ENCODE measurements at places on chromosomes 12 and 14.

- DNase-seq: no peak
Observed at GRCh38 chr12:52007982-52008510, 1.3 kb downstream of the TAMALIN start.

DNA sequence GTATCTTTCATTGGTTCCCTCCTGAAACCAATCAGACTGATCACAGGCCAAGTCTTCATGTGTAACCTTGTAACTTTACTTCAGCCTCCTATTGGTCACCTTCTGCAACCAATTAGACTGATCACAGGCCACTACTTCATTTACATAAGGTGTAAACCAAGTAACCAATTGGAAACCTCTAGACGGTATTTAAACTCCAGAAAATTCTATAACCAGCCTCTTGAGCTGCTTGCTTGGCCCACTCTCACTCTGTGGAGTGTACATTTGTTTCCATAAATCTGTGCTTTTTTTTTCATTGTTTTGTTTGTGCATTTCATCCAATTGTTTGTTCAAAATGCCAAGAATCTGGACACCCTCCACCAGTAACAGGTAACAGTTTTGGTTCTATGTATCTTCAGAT is 47.5 kb downstream of the EIF2S3B start:
- DNase-seq: no peak

- DNase-seq: no peak
Observed at GRCh38 chr14:61504901-61505300, 183.5 kb downstream of the PRKCH start.

DNA sequence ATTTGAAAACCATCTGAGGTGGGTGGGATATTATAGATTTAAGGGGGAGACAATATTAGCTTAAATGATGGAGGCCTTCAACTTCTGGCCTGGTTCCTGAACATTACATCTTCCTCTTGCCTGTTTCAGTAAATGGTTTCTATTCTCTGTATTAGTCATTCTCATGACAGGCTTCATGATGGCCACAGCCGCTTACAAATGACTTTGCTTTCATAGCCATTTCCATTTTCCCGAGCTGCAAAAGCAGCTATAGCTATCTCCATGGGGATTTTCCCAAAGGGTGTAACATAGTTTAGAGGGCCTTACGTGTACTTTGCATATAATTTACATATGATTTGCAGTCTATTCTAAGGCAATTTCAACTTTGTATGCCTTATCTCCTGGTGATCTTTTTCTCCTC is 121.8 kb downstream of the NRXN3 start:
- DNase-seq: no peak

GRCh38 chr14:89773644-89774316 is 180.8 kb downstream of the EFCAB11 start:
- DNase-seq: no peak

DNA sequence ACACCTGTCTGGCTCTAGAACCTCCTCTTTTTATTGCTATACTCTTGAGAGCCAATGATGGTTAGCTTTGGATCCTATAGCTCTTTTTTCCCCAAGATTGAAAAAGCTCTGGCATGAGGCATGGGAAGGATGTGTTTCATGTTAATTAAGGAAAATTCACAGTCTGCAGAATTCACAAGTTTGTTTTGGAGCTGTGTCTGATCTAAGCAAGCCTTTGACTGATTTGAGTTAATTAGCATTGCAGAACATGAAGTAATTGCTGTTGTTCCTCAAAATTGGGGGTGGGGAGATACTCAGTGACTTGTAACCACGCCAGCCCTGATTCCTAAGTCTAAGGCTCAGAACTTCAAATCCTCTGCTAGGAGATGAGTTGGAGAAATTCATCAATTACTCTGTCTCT is 205.0 kb downstream of the SUDS3 start:
- no peak for DNase-seq

DNA sequence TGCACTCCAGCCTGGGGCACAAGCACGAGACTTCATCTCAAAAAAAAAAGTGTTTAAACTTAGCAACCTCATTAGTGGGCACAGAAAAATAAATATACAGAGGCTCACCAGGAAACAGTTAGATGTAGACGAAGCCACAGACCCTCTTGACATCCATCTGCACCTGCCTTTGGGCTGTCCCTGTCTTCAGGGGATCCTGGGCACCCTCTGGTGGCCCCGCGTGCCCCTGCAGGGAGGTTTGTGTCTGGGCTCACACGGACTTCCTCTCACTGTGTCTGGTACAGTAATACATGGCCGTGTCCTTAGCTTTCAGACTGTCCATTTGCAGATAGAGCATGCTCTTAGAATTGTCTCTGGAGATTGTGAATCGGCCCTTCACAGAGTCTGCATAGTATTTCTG is 916.5 kb downstream of the TMEM121 start:
- no peak for DNase-seq

DNA sequence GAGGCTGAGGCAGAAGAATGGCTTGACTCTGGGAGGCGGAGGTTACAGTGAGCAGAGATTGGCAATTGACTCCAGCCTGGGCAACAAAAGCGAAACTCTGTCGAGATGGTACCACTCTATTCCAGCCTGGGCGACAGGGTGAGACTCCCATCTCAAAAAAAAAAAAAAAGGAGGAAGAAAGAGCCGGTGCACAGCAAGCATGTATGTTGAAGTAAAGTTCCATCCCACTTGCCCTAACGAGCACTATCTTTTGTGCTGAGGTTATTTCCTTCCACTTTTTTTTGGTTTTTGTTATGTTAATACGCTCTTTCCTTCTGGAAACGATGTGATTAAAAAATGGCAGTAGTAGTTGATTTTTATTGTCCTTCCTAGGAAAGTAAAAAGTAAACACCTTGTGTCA is 19.5 kb upstream of the GOLGA5 start:
- no peak for DNase-seq

GRCh38 chr12:5546616-5547015 is 114.7 kb downstream of the NTF3 start:
- no peak for DNase-seq

DNA sequence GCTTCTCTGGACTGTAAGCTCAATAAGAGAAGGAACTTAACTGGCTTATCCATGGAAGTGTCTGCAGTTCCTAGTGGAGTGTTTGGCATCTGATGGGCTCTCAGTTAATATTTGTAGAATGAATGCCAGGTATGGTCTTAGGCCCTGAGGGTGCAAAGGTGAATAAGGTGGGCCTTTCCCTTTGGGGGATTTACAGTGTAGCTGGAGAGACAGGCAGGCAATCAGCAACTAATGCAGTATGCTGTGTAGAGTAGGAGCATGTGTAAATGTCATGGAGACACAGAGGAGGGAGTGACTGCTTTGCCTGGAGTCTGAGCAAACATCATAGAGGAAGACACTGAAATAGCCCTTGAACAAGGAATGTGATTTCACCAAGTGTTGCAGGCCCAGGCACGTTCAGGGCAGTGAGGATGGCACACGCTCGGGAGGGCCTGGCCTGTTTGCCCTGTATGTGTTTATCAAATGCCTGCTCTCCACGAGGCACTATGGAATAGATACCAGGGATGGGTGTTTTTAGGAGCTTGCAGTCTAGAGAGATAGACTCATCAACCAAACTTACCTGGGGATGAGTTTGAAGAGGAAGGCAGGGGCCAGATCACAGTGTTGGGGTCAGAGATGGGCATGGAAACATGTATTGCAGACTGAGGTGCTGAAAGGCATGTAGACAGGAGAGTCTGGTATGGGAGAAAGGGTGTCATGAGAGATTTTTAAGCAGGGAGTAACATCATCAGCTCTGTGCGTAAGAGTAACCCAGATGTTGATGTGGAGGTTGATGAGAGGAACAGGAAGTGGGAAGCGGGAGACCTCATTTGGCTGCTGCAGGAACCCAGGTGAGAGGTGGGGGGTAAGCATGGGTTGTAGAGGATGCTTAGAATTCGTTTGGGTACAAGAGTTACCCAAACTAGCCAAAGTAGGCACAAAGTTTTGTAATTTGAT is 54.1 kb downstream of the PLXNC1 start:
- no peak for DNase-seq

DNA sequence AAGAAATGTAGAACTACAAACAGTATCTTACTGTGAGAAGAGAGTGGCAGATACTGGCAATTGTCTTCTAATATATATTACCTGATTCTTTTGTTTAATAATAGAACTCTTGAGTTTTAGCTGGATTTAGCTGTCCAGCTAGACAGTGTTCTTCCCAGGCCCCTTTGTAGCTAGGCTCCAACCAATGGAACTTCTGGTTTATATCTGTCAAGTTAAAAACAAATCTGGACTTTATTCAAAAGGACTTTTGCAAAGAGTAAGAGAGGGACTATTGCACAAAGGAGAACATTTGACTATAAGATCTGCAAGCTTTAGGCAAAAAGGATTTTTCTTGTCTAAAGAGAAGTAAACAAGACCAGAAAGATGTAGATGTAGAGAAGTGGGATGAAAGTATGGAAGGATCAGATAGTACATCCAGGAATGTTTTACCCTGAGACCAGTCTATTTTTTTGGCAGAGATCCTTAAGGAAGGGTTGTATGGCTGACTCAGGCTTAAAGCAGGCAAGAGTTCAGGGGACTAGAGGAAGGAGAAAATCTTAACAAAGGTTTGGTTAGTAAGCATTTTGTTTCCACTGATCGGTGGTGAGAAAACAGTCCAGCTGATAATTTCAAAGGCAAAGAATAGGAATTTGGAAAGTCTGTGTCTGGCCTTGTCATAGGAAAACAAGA is 111.1 kb upstream of the PLEKHA5 start:
- DNase-seq: no peak

GRCh38 chr12:1666685-1667162 is 24.1 kb upstream of the ADIPOR2 start:
- DNase-seq: no peak

DNA sequence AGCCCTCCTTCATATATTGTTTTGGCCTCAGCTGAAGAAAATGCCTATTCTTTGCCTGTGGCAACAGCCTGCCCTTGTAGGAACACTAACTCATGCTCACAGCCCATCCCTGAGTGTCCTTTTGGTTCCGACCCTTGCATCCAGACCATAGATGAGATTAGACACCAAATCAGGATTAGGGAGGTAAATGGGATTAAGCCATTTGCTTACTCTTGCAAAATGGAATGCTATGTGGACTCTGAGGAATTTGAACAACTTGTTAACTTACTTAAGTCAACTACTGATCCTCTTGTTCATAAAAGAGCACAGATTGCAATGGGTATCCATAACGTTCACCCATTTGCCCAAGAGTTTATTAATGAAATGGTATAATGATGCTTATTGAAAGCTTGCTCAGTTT is 27.3 kb downstream of the TSHR start:
- DNase-seq: no peak

DNA sequence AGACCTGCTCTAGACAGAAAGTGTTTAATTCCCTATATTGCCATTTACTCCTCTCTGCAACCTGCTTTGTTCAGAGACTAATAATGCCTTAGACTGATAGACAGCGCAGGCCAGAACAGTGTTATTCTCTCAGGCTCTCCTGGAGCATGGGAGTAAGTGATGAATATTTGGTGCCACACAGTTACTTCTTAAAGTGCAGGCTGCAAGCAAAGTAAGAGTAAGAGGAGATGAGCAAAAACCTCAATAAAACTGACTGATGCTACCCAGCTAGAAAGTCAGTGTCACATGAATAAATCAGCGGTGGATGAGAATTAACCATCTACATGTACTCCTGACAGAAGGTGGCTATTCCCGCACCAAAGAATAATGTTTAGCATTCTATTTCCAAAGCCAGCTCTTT is 9.9 kb downstream of the TRIM9 start:
- no peak for DNase-seq

- DNase-seq: no peak
Observed at GRCh38 chr12:50477241-50477832, 27.4 kb upstream of the DIP2B start.

- no peak for DNase-seq
Observed at GRCh38 chr12:65742018-65743010, 82.0 kb upstream of the HMGA2 start.

DNA sequence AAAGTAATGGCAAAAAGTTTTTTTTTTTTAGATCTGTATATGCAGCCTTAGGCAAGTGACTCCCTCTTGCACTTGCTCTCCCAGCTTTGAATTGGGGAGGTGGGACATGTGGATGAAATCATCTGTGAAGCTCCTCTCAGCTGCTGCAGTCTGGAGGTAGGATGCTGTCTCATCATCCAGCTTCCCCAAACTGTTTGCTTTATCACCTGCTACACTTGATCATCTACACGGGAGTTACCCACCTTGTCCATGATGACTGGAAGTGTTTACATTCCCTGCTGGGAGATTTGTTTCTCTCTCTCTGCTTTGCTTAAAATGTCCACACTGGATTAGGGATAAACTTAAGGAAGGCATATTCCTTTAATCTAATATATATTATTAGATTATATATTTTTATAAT is 8.5 kb upstream of the FGF23 start:
- DNase-seq: no peak

DNA sequence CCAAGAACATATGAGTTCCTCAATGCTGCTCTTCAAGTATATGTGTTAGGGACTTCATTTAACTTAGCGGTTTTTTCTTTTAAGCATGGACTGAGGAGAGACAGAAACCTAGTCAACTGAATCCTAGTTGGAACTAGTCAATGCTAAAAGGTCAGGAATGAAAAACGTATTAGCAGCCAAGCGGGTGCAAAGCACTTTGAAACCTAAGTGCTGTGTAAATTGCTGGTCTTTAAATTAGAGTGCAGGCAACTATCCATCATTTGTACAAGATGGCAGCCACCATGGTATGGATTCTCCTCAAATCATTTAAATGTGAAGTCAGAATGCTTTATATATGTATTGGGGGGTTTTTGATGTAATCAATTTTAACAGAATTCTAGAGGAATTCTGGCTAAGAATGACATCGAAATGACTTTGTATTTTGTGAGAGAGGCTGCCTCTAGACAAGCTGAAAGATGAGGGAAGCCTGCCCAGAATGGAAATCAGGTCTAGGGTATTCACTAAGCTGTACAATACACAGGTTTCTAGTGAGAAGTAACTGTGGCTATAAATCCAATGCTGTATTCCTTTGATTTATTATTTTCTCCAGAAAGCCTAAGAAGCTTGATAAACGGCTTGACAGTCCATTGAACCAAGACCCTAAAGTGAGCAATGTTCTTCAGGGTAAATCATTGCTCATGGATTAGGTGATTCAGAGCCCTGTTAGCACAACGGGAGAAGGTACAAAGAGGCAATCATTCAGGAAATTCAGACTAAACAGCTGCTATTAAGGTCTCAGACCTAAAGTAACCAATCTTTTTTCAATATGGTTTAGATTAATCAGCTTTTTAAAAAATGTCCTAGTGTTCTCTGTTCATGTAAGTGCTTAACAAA is 198.8 kb downstream of the ANO2 start:
- no peak for DNase-seq

GRCh38 chr14:34425095-34425851 is 36.8 kb downstream of the SPTSSA start:
- DNase-seq: no peak

DNA sequence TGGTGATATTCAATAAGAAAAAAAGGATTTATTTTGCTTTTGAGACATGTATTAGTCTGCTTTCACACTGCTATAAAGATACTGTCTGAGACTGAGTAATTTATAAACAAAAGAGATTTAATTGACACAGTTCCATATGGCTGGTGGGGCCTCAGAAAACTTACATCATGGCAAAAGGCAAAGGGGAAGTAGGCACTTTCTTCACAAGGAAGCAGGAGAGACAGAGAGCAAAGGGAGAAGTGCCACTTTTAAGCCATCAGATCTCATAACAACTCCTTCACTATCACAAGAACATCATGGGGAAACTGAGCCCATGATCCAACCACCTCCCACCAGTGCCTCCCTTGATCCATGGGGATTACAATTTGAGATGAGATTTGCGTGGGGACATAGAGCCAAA is 43.9 kb downstream of the BHLHE41 start:
- DNase-seq: no peak

All from thoracic aorta (tissue), 2 donors.